Endothelial cell (in vitro differentiated cells): ENCODE measurements at places on chromosomes 7 and 10. TPM values are rescaled to one million over a fixed set of nuclear protein-coding genes. Genes with fewer than 3 reads are reported as not detected.

GRCh38 chr10:21954690-21955089, 48.8 kb downstream of the DNAJC1 start:
- no peak for DNase-seq

GRCh38 chr7:33793616-33794015, 111.7 kb upstream of the BMPER start:
- DNase-seq, result no peak

Gene DNAH11
- total RNA-seq, result 0.18 TPM

GRCh38 chr7:94245500-94245899, 149.2 kb upstream of the COL1A2 start:
- no peak for DNase-seq

Gene HOXA9
- total RNA-seq, result 0.80 TPM

DNA sequence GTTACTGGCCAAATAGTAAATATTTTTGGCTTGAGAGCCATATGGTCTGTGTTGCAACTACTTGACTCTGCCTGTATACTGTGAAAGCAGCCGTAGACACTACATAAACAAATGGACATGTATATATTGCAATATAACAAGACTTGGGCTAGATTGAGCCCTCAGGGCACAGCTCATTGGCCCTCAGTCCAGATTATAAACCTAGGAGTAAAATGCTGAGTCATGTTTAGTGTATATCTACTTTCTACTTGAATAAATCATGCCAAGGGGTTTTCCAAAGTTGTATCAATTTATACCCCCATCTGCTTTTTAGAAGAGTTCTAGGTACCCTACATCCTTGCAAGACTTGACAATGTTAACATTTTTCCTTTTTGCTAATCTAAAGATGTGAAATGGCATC, 27.4 kb upstream of the POU6F2 start:
- no peak for DNase-seq
